Stimulated activated CD8-positive, alpha-beta memory T cell treated with anti-CD3 and anti-CD28 coated beads, Interleukin-4, amount 100 ng/mL, for 4 hours (primary cell): ENCODE measurements at places on chromosomes 5 and 9.

DNA sequence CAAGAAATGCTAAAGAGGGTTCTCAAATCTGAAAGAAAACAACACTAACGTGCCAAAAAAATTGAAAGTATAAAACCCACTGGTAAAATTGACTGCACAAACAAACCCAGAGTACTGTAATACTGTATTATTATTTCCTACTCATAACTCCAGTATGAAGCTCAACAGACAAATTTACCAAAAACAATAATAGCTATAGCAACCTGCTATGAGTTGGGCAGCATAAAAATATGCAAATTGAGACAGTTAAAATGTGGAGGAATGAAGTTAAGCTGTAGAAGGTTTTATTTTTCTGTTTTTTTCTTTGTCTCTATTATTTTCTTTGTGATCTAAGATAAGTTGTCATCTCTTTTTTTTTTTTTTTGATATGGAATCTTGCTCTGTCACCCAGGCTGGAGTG, 15.7 kb downstream of the KIF4B start:
- DNase-seq: no peak

- DNase-seq: no peak
These were observed 112.4 kb downstream of the ACTL7B start for GRCh38 chr9:108743416-108743815.

DNA sequence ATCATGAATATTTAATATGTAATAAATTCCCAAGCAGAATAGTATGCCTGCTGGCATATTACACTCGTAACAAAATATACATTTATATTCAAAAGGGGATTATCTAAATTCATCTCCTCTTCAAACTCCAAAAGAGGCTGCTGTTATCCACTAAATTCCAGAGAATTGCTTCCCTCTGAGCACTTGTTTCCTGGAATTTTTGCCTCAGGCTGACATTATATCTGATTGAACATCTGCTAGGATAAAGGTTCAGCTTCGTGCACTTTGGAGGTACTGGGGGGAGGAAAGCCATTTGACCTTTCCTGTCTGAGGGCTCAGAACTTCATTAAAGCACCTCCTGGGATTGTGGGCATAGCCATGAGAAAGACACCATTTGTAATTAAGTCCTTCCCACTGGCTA, 4.3 kb upstream of the HAPLN1 start:
- DNase-seq: no peak

GRCh38 chr5:1540831-1541701, 17.3 kb upstream of the LPCAT1 start:
- DNase-seq: no peak

DNA sequence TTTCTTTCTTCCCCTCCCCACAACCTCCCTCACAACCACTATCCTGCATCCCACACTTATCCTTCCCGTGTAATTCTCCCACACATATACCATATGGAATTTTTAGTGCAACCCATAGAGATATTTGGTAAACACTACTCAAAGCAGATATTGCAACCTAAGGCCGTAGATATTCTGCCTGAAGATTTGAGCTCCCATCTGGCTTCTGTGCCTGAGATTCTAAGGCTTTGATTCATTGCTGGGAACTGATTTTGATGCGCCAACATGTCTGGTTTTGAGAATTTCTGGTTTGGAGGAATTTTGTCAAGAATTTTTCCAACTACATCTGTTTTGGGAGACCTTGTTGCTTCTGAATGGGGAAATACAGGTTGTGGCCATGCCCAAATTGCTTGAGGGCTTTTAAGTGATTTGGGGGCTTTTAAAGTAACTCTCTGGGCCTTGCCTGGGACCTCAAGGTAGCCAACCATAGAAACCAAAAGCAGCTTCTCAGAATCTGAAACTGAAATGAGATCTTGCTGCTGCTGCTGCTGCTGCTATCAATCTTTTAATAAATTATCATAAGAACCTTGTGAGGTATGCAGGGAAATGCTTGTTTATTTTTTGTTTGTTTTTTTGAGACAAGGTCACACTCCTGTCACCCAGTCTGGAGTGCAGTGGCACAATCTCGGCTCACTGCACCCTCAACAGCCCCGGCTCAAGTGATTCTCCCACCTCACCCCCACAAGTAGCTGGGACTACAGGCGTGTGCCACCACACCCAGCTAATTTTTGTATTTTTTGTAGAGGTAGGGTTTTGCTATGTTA, 36.2 kb downstream of the PLAC8L1 start:
- no peak for DNase-seq

DNA sequence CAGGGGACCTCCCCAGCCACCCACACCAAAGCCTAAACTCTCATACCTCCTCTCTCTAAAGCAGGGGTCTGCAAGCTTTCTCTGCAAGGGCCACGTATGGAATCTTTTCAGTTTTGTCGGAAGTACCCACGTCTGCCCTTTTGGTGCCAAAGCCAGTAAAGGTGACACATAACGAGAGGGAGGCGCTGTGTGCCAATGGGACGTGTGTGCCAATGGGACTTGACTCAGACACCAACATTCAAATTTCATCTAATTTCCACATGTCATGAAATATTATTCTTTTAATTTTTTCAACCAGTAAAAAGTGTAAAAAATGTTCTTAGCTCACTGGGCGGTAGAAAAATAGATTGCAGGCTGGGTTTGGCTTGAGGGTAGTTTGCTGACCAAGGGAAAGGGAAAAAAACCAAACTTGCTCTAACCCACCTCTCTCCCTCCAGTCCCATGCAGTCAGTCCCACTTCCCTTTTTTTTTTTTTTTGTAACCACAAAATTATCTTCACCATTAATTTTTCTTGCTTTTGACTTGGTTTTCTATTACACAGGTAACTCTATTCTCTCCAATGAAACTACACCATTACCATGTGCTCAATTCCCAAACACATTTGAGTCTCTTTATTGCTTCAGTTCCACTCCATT, 25.5 kb downstream of the OR2V1 start:
- no peak for DNase-seq

DNA sequence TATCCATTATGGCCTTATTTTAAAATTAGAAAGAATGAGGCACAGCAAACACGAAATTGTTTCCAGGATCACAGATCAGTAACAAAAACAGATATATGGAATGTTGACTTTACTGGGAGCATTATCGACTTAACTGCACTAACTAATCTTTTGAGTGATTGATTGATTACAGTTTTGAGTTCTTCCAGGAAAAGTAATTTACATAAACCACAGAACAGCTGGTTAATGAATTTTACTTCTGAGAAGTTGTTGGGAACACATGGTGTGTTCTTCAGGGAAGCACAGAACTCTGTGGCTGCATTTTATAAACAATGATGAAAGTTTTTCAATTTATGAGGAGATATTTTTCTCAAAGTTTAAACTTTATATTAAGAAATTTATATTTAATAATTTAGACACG, 802.4 kb upstream of the ACO1 start:
- no peak for DNase-seq

- no peak for DNase-seq
These were observed 47.7 kb downstream of the SRFBP1 start for GRCh38 chr5:122009436-122009835.

GRCh38 chr5:153699035-153699434, 208.6 kb downstream of the GRIA1 start:
- DNase-seq: no peak

- DNase-seq: no peak
These were observed 1403.5 kb upstream of the CDH18 start for GRCh38 chr5:21391506-21391905.

GRCh38 chr9:107620801-107621200, 131.2 kb upstream of the KLF4 start:
- DNase-seq: no peak

GRCh38 chr5:10892147-10892910, 131.3 kb upstream of the DAP start:
- DNase-seq: no peak

GRCh38 chr5:17157294-17157693, 60.1 kb upstream of the BASP1 start:
- no peak for DNase-seq

DNA sequence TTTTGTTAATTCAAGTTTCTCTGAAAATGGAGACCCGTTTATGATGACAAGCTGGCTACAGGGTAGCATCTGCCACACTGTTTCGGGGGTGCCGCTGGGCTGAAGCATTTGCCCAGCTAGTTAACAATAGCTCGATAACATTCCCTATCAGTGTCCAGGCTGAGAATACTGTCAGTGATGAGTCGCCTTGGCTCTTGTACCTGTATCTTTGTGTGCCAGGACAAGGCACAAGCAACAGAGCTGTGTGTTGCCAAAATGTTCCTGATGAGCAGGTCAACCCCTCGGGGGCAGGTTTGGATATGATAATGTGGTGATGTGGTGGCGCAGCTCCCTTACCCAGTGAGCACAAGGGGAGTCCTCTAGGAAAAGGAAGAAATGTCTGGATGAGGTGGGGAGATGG, 7.0 kb downstream of the TGFBI start:
- no peak for DNase-seq

- no peak for DNase-seq
These were observed 750.9 kb downstream of the MAT2B start for GRCh38 chr5:164256351-164256750.

DNA sequence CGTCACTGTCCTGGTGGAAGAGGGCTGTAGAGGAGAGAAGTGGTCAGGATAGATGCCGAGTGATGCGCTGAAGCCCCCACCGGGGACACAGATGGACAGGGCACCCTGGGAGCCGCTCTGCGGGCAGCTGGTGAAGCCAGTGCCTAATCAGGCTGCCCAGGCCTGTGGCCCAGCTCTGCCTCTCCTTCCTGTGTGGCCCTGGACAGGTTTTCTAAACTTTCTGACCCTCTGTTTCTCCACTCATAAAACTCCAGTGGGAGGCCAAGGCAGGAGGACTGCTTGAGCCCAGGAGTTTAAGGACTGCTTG, 86.1 kb downstream of the C5orf15 start:
- no peak for DNase-seq

DNA sequence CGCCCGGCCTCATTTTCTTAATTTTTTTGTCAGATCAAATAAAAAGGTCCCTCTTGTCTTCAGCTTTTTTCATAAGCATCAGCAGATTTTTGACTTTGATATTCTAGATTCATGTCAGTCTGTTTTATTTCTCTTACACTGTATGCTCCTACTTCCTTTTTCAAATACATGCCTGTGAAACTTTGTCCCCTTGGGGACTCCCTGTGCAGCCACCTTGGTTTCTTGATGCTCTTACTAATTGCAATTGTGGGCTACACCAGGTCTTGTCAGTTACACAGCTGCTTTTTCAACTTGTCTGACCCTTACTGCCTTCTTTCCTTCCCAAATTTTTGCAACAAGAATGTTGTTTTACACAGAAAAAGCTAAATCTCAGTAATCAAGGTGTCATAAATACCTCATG, 238.2 kb upstream of the KCNN2 start:
- no peak for DNase-seq

GRCh38 chr5:32462618-32463017, 18.1 kb upstream of the ZFR start:
- no peak for DNase-seq

- no peak for DNase-seq
These were observed at the start of gene BTNL3 for GRCh38 chr5:180988592-180988991. BTNL3 (plus strand) TSS chr5:180988846; CDS start chr5:180989029, 183 bp downstream.

- no peak for DNase-seq
These were observed 152.2 kb downstream of the GADD45G start for GRCh38 chr9:89756891-89757537.

- DNase-seq: no peak
These were observed 86.9 kb upstream of the ERCC6L2 start for GRCh38 chr9:95788521-95788991.

DNA sequence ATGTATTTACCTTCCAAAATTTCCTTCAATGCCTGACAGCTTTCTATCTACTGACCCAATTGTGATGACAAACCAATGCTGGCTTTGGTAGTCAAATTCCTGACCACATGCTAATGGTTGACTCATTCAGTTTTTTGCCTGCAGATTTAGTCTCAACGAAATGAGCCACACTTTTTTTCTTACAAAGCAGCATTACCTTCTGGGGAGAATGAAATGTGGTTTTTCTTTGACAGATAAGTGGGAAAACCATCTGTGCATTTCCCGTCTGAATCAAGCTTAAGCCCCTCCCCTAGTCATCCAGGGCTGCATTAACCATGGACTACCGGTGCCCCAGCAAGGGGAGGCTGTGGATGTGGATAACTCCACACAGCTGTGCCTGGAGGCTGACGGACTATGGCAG, 99.6 kb upstream of the TAF11L2 start:
- DNase-seq: no peak

DNA sequence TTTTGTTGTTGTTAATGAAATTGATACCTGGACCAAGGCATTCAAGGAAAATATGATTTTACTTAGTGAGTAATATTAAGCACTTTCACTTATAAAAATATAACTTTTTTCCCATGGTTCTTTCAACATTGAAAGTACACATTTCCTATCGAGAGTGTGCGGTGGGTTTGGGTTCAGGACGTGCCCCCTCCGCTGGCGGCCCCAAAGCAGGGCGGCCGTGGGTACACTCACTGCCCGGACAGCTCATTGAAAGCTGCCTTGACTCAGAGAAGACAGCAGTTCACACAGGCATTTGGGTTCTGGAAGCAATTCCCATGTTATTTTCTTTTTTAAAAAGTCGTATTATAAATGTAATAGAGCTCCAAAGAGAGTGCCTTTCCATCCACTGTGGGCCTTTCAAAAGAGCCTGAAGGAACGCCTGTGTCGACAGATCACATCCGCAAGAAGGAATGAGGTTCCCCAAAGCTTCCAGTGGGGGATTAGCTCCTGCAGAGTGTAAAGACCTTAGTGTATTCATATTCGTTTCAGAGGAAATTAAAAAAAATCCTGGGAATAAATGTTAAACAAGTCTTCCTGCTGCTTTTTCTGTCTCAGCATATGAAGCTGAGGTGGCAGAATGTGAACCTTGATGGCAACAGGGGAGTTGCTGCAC, 74.3 kb downstream of the PRDM6 start:
- no peak for DNase-seq

GRCh38 chr5:97624886-97625285, 441.8 kb upstream of the RIOK2 start:
- DNase-seq: no peak

DNA sequence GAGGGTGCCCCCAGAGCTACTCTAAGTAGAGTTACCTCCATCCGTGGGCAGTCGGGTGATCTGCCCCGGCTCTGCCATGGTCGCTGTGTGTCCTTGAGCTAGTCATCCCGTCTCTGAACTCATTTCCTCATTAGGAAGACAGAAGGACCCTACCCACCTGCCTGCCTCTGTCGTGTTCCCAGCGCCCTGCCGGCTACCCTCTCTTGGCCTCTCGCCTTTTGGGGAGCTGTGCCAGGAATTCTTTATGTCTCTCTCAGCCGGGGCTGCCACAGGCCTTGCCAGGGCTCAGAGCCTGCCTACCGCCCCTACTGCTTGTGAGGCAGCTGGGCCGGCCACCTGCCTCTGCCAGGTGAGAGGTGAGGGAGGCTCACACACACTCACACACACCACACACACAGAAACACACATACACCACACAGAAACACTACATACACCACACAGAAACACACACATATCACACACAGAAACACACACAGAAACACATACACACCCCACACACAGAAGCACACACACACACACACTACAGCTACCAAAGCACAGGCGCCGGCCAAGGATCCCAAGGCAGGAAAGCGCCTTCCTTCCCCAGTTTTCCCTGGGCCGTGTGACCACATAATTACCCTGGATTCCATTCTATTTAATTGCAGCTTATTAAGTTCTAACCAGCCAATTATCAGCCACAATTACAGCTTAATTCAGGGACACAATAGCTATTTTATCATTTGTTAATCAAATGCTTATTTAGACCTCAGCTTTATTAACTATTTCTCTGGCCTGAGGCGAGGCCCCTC, 41.7 kb downstream of the UNC5A start:
- DNase-seq: no peak
